ENCODE measurements at places on chromosomes 7 and 10.

DNA sequence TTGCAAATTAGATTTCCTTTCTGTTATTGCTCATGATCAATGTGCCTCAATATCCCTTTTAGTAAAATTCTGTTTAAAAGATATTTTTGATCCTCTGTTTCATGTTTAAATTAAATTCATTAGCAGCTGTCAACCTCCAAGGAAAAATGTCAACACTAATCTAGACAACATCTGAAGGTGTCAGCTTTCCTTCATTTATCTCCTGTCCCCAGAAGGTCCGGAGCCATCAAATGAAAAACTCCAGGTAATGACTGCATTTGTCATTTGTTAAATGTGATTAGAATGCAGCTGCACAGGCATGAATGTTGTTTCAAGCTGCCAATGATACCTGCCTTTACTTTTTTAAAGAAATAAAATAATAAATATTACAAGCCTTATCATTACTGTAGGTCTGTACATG is 463.7 kb upstream of the SEMA3A start:
- no peak for DNase-seq

- no peak for DNase-seq
These were observed 13.0 kb downstream of the VWA2 start for GRCh38 chr10:114252092-114252491.

DNA sequence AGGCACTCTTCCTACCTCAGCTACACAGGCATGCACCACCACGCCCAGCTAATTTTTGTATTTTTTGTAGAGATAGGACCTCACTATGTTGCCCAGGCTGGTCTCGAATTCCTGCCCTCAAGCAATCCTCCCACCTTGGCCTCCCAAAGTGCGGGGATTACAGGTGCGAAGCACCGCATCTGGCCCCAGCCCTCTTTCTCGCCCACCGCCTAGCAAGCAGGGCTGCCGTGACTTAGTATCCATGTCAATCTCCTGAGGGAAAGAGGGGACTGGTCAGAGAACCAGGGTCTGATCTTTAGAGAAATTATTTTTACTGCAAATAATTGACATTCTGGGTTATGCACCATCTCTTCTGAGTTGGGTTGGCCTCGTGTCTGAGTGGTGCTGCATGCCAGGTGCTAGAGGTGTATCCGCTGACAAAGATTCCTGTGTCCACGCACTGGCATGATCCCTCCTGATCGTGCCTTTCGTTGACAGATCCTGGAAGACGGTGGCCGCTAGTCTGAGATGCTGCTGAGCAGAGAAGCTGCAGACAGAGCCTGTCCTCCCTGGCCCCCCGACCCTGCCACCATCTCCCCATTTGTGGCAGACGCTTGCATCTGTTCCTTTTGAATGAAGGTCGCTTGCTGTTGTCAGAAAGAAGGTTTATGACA is 22.7 kb downstream of the WIPI2 start:
- no peak for DNase-seq

DNA sequence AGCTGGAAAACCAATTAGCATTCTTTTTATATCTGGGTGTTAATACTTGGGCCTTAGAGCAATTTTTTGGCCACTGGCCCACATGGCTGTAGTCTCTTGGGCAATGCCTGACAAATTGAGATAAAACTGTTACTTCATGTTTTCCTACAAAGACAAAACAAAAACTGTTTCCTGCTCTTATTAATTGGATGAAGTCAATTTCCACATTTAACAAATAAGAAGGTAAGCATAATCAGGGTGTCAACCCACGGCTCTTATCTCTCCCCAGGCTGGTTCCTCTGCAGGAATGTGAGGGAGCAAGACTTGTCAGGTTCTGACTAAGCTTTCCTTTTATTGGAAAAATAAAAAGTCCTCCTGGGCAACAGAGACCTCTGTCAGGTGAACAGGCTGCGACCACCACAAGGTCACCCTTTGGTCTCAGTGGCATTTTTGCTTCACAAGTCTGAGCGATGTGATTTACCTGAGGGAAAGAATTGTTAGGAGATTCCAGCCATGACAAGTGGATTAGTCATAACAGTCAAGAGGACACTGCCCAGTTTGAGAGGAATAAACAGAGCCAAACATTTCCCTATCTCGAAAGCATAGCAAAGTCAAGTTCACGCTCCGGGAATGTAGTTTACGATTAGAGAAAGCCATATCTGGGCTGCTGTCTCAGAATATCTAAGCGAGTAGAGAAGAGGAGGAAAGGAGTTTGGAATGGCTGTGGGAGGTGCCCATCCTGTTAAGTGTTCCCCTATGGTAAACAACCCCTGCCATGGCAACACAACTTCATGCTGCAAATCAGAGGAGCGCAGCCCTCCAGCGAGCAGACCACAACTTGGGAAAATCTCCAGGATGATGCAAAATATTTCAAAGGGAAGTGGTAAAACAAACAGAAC is 144.4 kb downstream of the TES start:
- no peak for DNase-seq

GRCh38 chr10:71419002-71419540 is 22.4 kb downstream of the CDH23 start:
- no peak for DNase-seq

DNA sequence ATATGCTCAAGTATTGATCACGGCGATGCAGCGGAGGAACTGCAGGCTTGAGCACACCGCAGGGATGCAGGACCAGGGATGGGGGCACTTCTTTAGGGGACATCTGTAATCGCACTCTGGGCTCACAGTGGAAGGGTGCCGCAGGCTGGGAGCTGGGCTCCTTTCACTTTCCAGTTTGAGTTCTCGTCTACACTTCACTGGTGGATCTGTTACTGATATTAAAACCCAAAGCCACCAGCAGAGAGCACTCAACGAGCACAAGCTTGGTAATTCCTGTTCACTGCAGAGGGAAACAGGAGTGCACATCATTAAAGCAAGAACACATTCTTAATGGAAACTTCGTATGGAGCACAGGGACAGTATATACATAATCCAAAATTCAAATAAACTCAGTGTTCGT is 91.3 kb downstream of the PARD3 start:
- no peak for DNase-seq

- DNase-seq, result no peak
These were observed 56.1 kb downstream of the AGMO start for GRCh38 chr7:15505761-15506160.

- no peak for DNase-seq
These were observed 21.0 kb downstream of the NUDT13 start for GRCh38 chr10:73131301-73131700.

- DNase-seq, result no peak
These were observed 55.7 kb downstream of the ST7 start for GRCh38 chr7:117008886-117009531.

DNA sequence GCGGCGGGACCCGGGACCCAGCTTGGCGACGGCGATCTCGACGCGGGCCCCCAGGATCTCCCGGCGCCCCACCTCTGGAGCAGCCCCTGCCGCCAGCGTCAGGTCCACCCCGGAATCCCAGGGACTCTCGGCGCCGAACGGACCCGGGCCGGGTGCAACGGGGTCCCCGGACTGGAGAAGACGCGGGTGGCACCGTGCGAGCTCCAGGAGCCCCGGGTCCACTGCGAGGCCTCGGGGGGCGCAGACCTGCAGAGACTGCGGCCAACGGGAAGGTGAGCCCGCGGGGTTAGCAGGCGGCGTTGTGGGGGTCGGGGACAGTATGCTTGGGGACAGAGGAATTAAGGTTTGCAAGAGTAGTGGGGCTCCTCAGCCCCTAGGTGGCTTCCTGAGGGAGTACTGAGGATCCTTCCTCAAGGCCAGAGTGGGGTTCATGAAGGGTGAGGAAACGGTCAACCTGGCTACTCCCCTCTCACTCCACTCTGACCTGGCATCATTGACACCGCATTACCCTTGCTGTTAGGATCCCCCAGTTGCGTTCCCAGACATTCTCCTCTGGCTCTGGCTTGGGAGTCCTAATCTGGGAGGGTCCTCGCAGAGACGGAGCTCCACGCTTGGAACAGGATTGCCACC is 353 bp downstream of the EPHB6 start:
- no peak for DNase-seq

- no peak for DNase-seq
These were observed 974.4 kb downstream of the NXPH1 start for GRCh38 chr7:9407816-9408215.

- DNase-seq, result no peak
These were observed 363.3 kb downstream of the NRG3 start for GRCh38 chr10:82238291-82238690.

- DNase-seq, result no peak
These were observed 145.9 kb downstream of the PHTF2 start for GRCh38 chr7:77944183-77945182.

- DNase-seq, result no peak
These were observed 107.0 kb downstream of the WDR37 start for GRCh38 chr10:1163204-1163660.

DNA sequence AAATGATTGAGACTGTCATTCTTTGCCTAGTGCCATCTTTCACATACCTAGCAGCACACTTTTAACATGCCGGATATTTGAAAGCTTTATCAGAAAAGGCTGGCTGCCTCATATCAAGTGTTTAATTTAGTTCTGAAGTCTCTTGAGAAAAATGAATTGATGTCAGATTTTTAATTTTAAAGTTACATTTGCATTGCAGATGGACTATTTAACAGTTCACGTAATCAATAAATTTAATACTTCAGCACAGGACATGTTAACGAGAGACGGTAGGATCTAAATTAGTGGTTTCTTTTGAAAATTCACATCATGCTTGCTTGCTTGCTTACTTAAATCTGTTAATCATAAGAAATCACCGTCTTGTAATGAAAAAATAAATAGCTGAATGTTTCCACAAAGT is 51.6 kb downstream of the COL1A2 start:
- no peak for DNase-seq

GRCh38 chr7:121697731-121698316 is 175.1 kb upstream of the PTPRZ1 start:
- no peak for DNase-seq

- no peak for DNase-seq
These were observed 27.7 kb downstream of the ZNF775 start for GRCh38 chr7:150406567-150407421.

DNA sequence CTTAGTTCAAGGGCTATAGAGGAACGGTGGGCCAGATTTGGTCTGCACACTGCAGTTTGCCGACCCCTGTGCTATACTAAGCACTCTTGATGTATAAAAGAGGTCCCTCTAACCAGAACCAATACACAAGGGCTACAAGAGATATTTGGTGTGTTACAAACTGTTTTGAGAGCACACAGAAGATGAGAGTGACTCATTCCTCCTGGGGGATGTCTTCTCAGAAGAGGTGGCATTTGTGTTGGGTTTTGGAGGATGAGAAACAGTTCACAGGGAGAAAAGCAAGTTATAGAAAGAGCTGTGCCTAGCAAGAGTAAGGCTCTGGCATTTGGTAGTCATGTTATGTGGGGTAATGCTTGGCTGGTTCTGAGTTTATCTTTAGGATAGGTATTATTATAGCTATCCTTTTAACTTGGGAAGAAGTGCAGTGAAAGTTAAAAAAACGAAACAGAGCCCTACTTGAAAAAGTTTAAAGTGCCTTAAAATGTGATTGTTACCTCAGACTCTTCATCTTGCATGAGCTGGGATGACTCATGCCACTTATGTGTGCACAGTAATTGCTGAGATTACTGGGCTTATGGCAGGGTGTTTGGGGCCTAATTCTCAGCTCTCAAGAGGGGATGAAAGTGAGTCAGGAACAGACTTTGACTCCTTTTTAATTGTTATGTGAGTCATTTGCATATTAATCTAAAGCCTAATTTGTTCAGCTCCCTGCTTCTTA is 160.4 kb downstream of the KIF20B start:
- no peak for DNase-seq

DNA sequence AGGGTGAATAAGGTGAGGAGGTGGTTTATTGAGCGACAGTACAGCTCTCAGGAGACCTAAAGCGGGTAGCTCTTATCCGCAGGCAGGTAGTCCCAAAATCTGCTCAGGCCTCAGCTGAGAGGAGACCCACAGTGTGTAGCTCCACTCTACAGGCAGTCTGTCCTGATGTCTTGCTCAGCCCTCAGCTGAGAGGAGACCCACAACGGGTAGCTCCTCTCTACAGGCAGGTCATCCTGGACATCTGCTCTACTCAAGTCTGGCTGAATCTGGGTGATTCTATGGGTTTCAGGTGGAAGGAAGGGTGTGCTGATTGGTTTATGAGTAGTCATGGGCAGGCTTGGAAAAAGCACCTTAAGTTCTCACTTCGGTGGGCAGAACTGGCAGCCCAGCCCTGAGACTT is 55.6 kb upstream of the ABCB5 start:
- no peak for DNase-seq

DNA sequence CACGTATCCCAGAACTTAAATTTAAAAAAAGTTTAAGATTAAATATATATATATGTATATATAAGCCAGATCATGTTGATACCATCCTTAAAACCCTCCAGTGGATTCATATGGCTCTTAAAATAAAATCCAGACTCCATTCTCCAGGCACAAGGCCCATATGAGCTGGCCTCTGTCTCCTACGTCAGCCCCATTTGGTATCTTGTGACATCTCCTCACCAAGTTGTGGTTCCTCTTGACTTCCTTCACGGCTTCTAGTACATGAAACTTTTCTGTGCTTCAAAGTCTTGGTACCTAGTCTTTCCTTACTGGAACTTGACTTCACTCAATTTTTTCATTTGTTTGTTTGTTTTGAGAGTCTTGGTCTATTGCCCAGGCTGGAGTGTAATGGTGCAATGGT is 61.3 kb downstream of the PRLHR start:
- no peak for DNase-seq

DNA sequence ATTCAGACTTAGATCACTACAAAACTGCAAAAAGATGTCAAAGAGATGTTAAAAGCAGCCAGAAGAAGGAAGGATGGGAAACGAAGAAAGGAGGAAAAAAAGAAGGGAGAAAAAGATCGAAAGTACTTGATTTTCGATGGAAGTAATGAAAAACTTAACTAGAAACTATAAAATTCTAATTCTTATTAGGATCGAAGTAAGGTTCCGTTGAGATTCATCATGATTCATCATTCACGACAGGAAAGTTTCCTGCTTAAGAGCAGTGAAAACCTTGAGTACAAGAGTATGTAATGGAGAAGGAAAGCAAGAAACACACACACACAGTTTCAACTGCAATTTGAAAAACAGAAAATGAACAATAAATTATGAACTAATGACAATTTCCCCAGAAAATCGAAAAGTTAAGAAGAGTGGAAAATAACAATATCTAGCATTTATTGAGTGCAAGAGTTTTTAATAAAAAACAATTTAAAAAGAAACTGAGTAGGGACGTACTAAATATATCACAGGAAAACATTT is 1.1 kb upstream of the ING3 start:
- DNase-seq, result no peak

DNA sequence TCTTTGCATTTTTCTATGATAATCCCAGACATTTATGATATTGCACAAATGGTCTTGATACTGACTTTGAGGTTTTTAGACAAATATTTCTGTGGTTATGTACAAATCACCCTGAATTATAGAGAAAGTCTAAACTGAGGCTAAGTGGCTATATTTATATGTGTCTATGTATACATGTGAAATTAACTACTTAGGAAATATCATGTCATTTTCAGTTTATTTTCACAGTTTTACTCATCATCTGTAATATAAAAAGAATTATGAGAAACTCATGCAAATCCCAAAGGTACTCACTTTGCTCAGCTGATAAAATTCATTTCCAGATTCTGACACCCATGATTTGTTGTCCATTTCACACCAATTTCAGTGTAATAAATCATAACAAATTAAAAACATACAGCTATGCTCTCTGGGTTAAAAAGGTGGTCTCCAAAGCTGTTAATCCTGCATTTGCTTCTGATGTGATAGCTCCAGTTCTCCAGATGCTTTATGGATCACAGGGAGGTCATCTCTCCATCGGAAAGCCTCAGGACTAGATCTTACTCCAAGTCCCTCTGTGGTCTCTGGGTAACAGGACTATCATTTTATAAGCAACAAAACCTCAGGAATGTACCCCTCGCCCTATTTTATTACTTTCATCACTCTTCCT is 673.9 kb downstream of the PARD3 start:
- no peak for DNase-seq

GRCh38 chr7:129665013-129665401 is 53.5 kb downstream of the NRF1 start:
- DNase-seq, result no peak
